Panc1 (cell line): ENCODE measurements at places on chromosomes 4 and X. TPM values are rescaled to one million over a fixed set of nuclear protein-coding genes. Genes with fewer than 3 reads are reported as not detected.

DNA sequence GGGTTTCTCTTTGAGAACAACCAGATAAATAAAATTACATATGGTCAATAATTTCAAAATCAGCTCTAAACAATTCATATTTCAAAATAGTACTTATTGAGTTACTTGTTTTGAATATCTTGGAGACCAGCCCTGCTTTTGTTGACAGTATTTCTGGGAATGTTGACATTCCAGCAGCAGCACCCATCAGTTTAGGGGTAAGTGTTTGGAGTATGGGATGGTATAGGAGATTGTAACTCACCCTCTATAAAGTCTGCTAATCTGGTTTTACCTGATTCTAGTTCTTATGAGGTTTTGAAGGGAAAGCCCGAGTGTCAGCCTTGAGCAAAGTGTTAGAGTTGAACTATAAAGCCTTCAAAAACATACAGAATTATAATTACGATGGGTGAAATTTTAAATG lies 139.2 kb upstream of the ANKRD50 start:
- DNase-seq = no peak

- no peak for DNase-seq
Measured at GRCh38 chr4:106584337-106584989, 215.9 kb upstream of the GIMD1 start.

DNA sequence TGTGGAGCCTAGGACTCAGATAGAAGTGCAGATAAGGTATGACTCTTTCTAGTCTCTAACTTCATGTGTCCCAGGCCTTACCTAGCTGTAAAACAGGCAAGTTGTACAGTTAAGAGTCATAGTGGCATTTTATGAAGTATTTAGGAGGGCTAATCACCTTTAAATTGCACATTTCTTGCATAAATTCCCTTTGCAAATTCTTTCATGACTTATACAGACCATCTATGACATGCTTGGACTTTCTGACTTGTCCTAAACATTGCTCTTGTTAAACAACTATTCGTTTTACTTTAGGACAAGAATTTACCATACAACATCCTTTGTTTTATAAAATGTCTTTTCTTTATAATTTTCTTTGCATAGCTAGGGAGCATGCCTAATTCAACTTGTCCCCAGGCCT lies 7.8 kb upstream of the RRAGB start:
- DNase-seq = no peak

ZNF732 gene
- total RNA-seq = not detected

MAP7D2 gene
- 7.6 TPM for total RNA-seq
